ENCODE measurements at places on chromosomes 6 and 20.

DNA sequence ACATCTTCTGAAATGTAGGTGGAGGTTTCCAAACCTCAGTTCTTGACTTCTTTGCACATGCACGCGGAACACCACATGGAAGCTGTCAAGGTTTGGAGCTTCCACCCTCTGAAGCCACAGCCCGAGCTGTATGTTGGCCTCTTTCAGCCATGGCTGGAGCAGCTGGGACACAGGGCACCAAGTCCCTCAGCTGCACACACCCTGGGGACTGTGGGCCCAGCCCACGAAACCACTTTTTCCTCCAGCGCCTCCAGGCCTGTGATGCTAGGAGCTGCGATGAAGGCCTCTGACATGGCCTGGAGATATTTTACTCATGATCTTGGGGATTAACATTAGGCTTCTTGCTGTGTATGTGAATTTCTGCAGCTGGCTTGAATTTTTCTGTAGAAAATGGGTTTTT is 68.7 kb downstream of the RNF217 start:
- no peak overlapping the region for H3K27ac ChIP-seq
- no peaks in the 10 kb centered on the region for H3K27me3 ChIP-seq
- no peak overlapping the region for H3K4me3 ChIP-seq
- no peak for DNase-seq
- no peaks in the 10 kb centered on the region for H3K4me1 ChIP-seq

GRCh38 chr20:19920381-19921138 is 96.6 kb upstream of the NAA20 start:
- peaks cover 16% of the 10 kb centered on the region for H3K4me1 ChIP-seq
- no peak for DNase-seq
- H3K27ac ChIP-seq: peak overlapping the region; percentile 33
- no peak overlapping the region for H3K4me3 ChIP-seq
- no peaks in the 10 kb centered on the region for H3K36me3 ChIP-seq

DNA sequence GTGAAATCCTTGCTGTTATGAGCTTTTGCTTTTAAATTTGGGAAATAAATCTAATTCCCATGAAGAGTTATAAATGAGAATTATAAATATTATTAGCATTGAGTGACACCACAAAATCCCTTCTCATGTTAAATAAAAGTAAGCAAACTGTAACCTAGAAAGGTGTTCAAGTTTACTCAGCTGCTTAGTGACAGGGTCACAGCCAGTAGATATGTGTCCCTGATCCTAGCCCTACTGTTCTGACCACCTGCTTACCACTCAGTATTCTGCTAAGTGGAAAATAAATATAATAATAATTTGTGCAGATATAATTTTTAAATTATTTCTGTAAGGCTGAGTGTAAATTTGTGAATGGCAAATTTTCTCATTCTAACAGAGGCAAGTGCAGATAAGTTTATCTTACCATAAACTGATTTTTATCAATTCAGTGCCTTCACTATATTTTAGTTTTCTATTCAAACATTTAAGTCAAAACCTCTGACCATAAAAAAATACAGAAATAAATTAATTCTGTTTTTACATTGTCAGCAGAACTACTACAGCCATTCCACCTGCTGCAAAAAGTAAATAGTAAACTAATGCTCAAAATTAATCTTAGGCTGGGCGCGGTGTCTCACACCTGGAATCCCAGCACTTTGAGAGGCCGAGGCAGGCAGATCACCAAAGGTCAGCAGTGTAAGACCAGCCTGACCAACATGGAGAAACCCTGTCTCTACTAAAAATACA is 118.2 kb downstream of the TENT5A start:
- DNase-seq: no peak
- H3K27me3 ChIP-seq: no peaks in the 10 kb centered on the region
- H3K4me1 ChIP-seq: no peaks in the 10 kb centered on the region

GRCh38 chr20:53855733-53856132 is 214.7 kb downstream of the BCAS1 start:
- H3K27ac ChIP-seq: no peak overlapping the region
- no peak overlapping the region for H3K4me3 ChIP-seq
- no peaks in the 10 kb centered on the region for H3K36me3 ChIP-seq

GRCh38 chr20:672963-673602 is 2.5 kb downstream of the SCRT2 start:
- no peak for DNase-seq
- peaks cover 11% of the 10 kb centered on the region for H3K27me3 ChIP-seq
- H3K4me1 ChIP-seq: peaks cover 22% of the 10 kb centered on the region

GRCh38 chr6:163764565-163764964 is 350.0 kb downstream of the QKI start:
- no peaks in the 10 kb centered on the region for H3K27me3 ChIP-seq
- DNase-seq: no peak
- no peak overlapping the region for H3K27ac ChIP-seq
- no peaks in the 10 kb centered on the region for H3K36me3 ChIP-seq

- no peak overlapping the region for H3K27ac ChIP-seq
- H3K4me3 ChIP-seq: no peak overlapping the region
- no peak for DNase-seq
- H3K36me3 ChIP-seq: no peaks in the 10 kb centered on the region
Measured at GRCh38 chr6:87784690-87785089, 82.7 kb upstream of the AKIRIN2 start.

DNA sequence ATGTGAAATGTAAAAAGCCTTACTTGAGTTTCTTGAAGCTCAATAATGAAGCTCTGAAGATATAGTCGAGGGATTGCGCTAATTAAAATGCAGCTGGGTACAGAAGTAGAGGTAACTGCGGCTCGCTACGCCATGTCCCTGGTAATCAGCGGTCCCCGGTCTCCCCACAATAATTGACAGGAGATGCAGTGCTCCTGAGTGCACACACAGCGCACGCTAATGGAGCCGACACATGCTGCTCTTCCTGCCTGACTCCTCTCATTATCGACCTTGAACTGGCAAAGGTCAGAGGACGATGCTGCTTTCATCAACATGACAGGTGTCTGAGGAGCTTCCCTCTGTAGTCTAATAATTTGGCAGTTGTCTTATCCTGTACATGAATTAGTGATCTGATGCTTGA is 365.9 kb downstream of the RNF144B start:
- no peak overlapping the region for H3K4me3 ChIP-seq
- no peaks in the 10 kb centered on the region for H3K4me1 ChIP-seq
- DNase-seq: no peak
- H3K27me3 ChIP-seq: no peaks in the 10 kb centered on the region
- H3K36me3 ChIP-seq: no peaks in the 10 kb centered on the region
- no peak overlapping the region for H3K27ac ChIP-seq

DNA sequence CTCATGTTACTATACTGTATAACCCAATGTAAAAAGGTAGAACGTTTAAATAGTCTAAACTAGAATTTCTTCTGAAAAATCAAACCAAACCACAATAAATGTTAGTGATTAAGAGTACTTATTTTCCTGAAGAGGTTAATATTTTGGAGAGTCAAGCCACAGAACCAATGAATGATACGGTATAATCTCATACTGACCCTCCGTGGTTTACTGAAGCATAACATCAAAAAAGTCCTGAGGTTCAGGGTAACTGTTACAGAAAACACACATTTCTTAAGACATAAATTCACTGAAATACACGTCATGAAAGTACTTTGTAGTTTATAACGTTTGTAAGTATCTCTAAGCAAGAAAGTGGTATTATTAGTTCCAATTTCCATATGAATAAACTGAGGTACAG is 28.9 kb downstream of the ESF1 start:
- H3K4me3 ChIP-seq: no peak overlapping the region
- no peaks in the 10 kb centered on the region for H3K36me3 ChIP-seq
- no peak overlapping the region for H3K27ac ChIP-seq
- H3K27me3 ChIP-seq: no peaks in the 10 kb centered on the region
- no peak for DNase-seq

DNA sequence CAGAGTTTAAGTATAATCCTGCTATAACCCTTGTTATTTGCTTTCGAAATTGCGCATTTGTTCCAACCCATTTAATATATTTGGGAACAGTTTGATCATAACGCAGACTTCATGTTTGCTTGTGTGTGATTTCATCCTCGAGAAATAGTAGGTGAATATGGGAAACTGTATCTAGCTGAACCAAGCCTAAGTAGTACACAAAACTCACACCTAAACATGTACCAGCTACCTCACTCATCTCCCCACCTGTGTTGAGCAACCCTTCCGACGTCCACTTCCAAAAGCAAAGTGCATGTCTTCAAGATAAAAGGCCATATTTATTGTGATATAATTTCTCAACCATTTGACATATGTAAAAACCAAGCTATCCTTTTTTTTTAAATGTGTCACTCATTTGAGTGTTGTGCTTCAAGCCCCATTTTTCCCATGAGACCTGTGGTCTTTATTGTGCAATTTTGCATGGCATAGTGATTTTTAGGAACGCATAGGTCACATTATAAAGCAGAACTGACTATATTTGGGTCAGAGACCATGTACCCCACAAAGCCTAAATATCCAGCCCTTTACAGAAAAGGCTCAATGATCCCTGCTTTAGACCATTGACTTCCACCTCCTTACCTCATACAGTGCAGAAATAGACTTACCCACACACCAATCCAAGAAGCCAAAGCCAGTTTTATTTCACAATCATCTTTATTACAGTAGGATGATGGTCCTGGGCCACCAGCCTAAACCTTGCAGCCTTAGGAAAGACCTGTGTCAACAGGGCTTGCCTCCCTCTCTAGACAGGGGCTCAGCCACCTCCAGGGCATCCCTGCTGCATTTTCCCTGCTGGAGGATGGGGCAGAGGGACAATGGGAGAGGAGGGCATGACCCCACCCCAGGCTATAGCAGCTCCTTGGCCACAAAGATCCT is 7.1 kb downstream of the CCND3 start:
- no peak for DNase-seq
- H3K36me3 ChIP-seq: peaks cover 20% of the 10 kb centered on the region
- H3K4me1 ChIP-seq: peaks cover 36% of the 10 kb centered on the region
- H3K27ac ChIP-seq: no peak overlapping the region

DNA sequence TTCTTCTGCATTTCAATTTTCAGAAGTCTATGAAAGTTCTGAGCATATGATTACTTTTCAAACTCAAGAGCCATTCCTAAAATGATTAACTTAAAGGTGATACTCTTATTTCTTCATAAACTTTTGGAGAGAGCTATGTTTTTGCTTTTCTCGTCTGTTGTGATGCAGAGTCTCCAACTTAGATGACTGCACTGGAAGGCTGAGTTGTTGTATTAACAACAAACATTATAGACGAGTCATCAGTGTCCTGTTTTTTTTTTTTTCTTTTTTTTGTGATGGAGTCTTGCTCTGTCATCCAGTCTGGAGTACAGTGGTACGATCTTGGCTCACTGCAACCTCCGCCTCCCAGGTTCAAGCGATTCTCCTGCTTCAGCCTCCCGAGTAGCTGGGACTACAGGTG is 101.9 kb downstream of the CD109 start:
- H3K27me3 ChIP-seq: no peaks in the 10 kb centered on the region
- H3K4me1 ChIP-seq: no peaks in the 10 kb centered on the region
- no peak overlapping the region for H3K27ac ChIP-seq
- no peak overlapping the region for H3K4me3 ChIP-seq
- H3K36me3 ChIP-seq: peaks cover 34% of the 10 kb centered on the region

DNA sequence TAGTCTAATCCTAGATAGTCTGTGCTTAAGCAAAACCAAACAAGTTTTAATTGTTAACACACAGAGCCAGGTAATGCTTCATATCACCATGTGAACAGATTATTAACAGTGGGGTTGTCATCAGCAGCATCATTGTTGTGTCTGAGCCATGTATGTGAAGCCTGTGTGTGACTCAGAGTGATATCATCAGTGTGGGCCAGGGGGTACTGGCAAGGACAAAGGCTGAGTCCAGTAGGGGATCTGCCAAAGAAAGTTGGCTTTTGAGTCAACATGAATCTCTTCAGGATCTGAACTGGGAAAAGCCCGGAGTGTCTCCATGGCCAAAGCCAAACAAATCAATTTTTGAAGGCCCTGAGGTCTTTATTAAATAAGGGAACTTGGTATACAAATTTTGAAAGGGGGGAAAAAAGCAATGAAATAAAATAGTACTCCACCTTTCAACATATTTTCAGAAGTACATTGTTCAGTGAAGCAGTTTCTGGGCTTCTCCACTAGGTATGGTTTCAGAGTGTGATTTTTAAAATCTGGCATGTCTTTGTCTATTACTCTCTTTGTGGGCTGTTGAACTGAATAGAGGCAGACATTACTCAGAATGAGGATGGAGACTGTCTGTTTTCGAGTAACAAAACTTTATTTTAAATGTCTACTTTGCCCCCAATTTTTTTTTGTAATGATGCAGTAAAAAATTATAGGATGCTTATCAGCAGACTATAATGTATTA is 444.2 kb upstream of the JAG1 start:
- no peaks in the 10 kb centered on the region for H3K36me3 ChIP-seq
- H3K4me1 ChIP-seq: peaks cover 7% of the 10 kb centered on the region
- no peak overlapping the region for H3K27ac ChIP-seq
- no peak for DNase-seq
- no peaks in the 10 kb centered on the region for H3K27me3 ChIP-seq

GRCh38 chr6:106077170-106077569 is 9.0 kb upstream of the PRDM1 start:
- no peaks in the 10 kb centered on the region for H3K27me3 ChIP-seq
- H3K27ac ChIP-seq: no peak overlapping the region

GRCh38 chr6:168132531-168133167 is 53.6 kb upstream of the FRMD1 start:
- peaks cover 31% of the 10 kb centered on the region for H3K27me3 ChIP-seq
- no peak for DNase-seq
- H3K4me3 ChIP-seq: peak overlapping the region; percentile 51
- H3K4me1 ChIP-seq: peaks cover 16% of the 10 kb centered on the region

- no peak overlapping the region for H3K27ac ChIP-seq
- no peak overlapping the region for H3K4me3 ChIP-seq
- no peaks in the 10 kb centered on the region for H3K27me3 ChIP-seq
- no peaks in the 10 kb centered on the region for H3K4me1 ChIP-seq
Measured at GRCh38 chr6:75532521-75532920, 38.9 kb upstream of the FILIP1 start.

DNA sequence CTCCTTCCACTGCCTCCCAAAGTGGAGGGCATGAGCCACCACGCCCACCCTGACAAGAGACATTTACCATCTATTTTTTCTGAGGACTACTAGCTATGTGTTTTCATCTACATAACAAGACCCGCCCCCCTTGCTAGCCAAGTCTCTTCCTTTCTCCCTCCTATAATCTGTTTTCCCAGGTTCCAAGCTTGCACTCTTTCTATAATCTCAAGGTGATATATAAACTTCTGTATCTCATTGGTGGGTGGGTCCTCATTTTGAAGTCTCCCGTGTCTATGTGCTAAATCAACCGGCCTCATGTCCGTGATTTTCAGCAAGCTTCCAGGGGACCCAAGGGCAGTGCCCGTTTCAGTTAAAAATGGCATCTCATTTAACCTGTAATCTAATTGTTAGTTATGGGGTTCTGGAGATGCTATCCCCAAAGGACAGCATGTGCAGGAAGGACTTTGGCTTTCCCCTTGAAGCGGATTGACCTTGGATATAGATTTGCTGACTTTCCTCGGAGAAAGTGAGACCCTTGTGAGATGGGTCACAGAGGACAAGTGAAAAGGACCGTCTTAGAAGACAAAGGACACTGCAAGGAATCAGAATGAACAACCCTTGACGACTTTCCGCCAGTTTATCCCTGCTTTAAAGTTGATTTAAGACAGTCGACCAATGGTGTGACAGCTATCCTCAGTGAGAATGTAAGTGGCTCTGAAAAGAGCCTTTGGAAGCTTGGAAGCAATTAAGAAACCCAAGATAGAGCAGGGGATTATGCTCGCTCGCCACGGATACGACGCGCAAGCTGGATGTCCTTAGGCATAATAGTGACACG is 22.4 kb downstream of the OR2B2 start:
- peaks cover 8% of the 10 kb centered on the region for H3K4me1 ChIP-seq
- H3K4me3 ChIP-seq: peak overlapping the region; percentile 43
- peak overlapping the region; percentile 75 for H3K27ac ChIP-seq
- H3K27me3 ChIP-seq: no peaks in the 10 kb centered on the region
- no peak for DNase-seq
